ENCODE measurements at places on chromosomes 2 and 18. TPM values are rescaled to one million over a fixed set of nuclear protein-coding genes. Genes with fewer than 3 reads are reported as not detected.

Gene TPRKB
- total RNA-seq: 85.2 TPM

Gene MFSD2B
- not detected for total RNA-seq

Gene CCDC142
- total RNA-seq: 12.4 TPM

GRCh38 chr2:228688007-228688645 is 506.6 kb upstream of the SPHKAP start:
- DNase-seq: no peak

- peak; percentile 92 for DNase-seq
Measured at GRCh38 chr2:120722568-120723421, 12.9 kb upstream of the GLI2 start.

DNA sequence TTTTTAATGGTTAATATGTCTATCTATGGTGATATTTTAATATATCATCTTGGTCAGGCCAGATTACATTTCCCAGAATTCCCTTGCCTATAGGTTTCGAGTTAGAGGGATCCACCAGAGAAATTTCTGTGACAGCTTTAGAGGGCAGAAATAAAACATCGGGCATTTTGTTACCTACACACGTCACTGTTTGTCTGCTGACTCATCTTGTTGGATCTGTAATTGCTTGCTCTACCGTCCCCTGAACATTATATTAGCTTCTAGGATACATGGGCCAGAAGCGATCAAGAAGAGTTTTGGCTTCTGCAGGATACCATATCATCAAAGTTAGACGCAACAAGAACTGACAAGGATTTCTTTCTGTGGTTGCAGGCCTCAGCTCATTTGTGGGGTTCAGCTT is 795.8 kb upstream of the GCFC2 start:
- no peak for DNase-seq

GRCh38 chr2:101330253-101330933 is 21.9 kb upstream of the RNF149 start:
- no peak for DNase-seq

- no peak for DNase-seq
Measured at GRCh38 chr18:35938562-35938961, 33.9 kb upstream of the RMP24 start.

GRCh38 chr18:77077941-77078689 is 54.5 kb downstream of the MBP start:
- DNase-seq: no peak
